ENCODE measurements at places on chromosomes 16 and 17.

GRCh38 chr16:70723740-70724145 is 37.9 kb upstream of the MTSS2 start:
- no peak for DNase-seq

DNA sequence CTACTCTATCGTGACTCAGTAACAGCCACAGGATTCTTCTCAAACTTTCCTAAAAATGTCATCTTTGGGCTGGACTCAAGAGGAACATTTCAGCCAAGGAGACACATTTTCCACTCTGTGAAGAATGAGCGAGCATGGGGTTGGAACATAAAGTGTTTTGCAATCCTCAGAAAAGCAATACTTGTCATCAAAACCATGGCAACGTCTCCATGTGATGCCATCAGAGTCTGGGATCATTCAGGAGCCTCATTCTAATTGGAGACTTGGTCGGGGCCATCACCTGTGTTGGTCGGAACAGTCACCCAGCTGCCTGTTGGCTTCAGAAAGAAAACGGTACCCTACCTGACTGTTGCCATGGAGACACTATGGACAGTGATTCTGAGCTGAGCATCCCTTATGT is 25.5 kb downstream of the MYOCD start:
- no peak for DNase-seq

DNA sequence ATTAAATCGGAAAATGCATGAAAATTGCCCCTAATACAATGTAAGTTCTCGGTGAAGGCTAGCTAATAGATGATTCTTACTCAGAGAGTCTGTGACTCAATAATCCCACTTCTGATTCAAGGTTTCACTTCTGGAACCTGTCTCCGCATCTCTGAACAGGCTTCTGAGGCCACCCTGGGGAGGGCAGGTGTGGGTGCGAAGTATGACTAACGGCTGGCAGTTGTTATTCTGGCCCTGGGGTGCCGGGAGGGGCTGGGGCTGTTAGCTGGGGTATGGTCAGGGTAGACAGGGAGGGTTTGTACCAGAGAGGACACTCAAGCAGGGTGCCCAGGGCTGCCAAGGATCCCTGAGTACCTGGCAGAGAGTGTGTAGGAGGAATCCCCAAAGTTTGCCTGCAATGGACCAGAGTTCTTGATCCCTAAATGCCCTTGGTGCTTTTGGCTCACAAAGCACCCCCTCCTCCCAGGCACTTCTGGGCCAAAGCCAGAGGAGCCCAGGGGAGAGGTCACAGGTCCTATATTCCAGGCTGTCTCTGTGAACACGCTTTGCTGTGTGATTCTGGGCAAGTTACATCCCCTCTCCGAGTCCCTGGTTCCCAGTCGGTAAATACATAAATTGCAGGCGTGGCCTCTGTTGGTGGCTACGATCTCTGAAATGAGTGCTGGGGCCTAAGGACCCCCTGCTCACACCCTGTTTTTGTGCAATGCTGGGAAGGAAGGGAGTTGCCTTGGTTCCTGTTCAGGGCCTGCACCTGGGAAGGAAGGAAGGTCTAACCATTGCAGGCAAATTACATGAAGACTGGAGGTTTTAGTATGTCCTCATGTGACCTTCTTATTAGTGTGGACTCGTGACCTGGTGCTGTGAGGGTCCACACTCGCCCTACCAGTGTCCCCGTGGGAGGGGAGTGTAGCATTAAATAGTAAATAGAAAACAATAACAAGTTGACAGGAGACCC is 49.9 kb upstream of the CPNE2 start:
- DNase-seq, result no peak

DNA sequence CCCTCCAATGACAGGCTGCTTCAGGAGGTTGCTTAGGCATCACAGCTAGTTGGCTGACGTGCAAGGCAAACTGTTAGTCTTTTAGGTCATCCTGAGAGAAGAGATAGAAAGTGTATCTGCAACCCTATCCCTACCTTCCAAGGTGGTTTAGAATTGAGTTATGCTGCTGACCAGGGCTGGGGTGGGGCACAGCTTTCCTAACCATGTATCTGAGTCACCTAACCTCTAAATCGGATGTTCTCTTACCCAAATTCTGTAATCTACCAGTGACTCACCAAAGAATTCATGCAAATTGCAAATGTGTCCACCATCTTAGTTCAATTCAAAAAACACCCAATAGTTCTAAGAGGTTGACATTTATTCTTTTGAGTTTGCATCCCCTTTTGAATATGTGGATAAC is 107.2 kb upstream of the DYNLRB2 start:
- DNase-seq, result no peak

GRCh38 chr16:84851192-84852127 is 31.7 kb downstream of the CRISPLD2 start:
- DNase-seq, result no peak

GRCh38 chr17:66963909-66964771 is at the start of gene CACNG4:
Gene CACNG4, plus strand, starts transcription at chr17:66964707. Its CDS starts 205 bp downstream, at chr17:66964912.
- DNase-seq, result peak; percentile 78

DNA sequence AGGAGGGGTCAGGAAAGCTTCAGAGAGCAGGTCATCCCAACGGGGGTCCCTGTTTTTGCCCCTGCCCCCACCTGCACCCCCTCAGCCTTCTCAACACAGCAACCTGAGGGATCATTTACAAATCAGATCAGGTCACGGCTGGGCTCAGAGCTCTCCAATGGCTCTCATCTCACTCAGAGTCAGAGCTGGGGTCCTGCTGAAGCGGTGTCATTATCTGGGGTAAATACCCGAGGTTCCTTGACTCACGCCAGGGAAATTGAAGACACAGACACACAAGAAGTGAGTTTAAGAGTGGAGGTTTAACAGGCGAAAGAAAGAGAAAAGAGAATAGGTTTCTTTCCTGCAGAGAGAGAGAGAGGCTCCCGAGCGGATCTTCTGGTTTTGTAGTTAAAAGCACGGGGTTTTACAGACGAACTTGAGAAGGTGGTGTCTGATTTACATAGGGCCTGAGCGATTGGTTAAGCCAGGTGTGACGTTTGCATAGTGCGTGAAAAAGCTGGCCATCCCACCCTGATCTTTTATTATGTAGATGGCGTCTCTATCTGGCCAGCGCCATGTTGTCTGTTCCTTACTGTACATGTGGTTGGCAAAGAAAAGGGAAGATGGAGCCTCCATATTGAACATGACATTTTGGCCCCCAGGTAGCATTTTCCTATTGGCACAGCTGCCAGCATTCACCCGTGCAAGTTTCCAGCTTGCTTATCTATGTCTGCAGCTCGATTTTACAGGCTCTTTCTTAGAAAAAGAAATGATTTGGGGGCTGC is 51.4 kb downstream of the WSB1 start:
- DNase-seq, result peak; percentile 77

GRCh38 chr16:56363781-56364565 is 61.4 kb downstream of the AMFR start:
- no peak for DNase-seq

DNA sequence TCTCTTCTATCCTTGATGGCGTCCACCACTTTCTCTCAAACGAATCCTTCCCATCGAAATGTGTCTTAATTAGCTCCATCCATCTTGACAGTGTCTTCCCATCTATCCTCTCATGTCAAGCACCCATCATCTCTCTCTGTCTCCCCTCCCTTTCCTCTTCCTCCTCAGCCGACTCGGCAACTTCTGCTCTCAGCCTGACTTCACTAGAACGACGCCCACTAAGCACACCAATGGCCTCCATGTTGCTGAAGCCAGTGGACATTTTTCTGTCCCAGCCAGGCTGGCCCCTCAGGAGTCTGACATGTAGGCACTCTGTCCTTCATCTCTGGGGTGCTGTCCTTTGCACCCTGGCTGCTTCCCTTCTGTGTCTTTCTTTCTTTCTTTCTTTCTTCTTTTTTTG is 2.5 kb upstream of the SPATA20 start:
- no peak for DNase-seq

DNA sequence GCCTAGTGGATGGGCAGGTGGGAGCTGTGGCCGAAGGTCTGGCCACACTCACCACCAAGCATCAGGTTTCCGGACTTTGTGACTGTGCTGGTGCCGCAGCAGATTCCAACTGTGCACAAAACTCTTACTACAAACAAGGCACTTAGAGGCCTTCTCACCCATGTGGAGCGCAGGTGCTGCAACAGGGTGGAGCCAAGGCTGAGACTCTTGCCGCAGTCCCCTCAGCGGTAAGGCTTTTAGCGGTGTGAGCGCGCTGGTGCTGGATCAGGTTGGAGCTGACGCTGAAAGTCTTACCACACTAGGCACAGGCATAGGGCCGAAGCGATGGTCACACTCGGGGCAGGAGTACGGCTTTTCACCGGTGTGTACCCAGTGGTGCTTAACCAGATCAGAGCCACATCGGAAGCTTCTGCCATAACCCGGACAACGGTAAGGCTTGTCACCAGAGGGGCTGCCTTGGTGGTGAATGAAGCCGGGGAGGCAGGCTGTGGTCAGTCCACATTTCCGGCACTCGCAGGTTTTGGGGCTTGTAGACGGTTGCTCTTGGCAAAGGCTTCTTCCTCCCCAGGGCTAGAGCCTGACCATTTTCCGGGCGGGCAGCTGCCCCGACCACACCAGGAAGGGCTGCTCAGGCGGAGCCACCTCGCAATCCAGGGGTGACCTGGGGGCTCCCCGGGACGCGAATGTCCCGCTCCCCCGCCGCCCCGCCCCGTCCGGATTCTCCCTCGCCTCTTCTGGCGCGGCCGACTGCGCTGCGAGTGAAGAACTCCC is 1.0 kb upstream of the ARMC5 start:
- DNase-seq, result peak; percentile 67

- no peak for DNase-seq
Observed at GRCh38 chr17:72268431-72268830, 147.6 kb downstream of the SOX9 start.

DNA sequence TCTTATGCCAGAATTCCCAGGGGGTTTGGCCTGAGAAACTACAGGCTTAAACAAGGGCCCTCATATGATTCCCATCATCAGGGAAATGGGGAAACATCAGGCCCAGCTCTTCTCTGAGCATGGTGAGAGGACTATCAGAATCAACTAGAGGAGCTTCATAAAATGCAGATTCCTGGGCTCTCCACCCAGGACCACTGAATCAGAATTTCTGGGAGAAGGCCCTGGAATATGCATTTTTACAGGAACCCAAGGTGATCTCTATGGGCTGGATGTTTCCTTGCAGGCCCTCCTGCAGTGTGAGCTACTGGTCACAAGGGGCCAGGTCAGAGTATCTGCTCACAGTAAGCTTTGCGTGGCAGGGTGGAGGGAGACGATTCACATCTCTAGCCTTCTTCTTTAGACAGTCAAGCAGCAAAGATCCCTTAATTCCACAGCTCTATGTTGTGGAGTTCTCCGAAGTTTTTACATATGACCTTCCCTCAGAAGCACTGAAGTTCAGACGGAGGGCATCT is 38.8 kb upstream of the HOXB13 start:
- no peak for DNase-seq

GRCh38 chr17:49995055-49995738 is at the start of gene DLX3:
Gene DLX3, minus strand, starts transcription at chr17:49995224. Its CDS starts 226 bp downstream, at chr17:49994998.
- DNase-seq, result peak; percentile 85

DNA sequence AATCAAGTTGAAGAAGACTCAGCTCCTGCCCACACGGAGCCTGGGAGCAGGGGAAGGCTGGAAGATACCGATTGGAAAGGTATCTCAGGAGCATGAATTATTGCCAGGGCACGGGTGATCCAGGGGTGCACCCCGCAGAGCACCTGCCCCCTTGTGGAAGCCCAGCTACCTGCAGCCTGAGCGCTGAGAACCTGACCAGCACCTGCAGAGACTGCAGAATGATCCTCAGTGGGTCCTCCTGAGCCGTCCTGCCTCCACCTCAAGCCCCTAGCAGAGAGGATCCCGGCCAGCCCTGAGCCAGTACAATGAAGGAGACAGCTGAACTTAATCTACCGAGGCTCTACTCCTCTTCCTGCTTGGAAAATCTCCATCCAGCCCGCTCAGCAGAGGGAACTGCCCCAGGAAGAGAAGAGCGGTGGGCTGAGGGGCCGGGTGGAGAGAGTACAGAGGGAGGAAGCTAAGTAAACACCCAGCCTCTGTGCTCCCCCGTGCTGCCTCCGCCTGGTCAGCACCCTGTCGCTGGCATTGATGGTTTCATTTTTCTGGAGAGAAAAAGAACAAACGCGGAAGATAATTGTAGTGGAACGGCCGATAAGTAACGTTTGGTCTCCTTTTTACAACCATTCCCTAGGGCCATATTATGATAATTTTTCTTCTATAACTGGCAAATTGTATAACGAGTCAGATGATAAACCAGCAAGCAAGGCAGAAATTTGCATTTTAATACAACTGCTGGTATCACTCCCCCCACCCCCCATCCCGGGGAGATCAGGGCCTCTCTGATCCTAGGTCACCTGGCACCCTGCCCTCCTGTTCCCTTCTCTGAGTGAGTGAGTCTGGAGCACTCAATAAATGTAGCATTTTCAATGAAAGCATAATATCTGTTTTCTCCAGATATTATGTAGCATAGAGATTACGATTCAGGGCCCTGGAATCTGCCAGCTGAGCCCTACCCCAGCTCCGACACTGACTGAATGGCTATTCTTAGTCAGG is 204.5 kb upstream of the RPL38 start:
- DNase-seq, result no peak

- no peak for DNase-seq
Observed at GRCh38 chr17:57751348-57751971, 6.4 kb upstream of the CCDC182 start.

DNA sequence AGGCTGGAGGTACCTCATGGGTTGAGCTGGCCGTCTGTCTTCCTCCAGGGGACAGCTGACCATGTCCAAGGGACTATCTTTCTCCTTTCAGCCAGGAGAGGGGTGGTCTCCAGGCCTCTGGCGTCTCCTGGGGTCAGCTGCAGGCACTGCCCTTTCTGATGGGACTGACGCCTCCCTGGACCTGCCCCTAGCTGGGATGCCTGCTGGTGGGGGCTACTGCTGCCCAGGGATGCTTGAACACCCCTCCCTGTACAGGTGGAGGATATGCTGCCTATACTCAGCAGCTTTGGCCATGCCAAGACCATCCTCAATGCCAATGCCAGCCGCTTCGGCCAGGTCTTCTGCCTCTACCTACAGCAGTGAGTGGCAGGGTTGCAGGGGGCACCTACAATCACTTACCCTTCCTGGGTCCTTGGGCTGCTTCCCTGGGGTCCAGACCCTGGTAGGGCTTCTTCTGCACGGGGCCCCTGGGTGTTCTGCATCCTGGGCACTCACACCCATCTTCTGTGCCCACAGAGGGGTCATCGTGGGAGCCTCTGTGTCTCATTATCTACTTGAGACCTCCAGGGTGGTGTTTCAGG is 4.2 kb downstream of the MYO15B start:
- no peak for DNase-seq

GRCh38 chr16:50842589-50842988 is 100.7 kb downstream of the CYLD start:
- no peak for DNase-seq

- DNase-seq, result no peak
Observed at GRCh38 chr16:86224126-86224525, 286.2 kb upstream of the FOXF1 start.

DNA sequence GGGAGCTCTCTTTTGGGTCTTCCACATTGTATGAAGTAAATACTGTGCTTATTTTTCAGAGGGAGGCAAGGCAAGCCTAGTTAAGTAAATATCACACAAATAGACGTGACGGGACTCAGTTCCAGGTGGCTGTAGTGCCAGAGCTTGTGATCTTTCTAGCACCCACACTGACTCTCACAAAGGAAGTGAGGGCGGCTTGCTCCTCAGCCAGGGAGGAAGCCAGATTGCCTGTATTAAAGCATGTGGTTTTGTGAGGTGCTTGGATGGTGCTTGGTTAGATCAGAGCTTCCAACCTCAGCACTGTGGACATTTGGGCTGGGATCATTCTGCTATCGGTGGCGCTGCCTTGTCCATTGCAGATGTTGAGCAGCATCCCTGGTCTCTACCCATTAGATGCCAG is 80.1 kb downstream of the VAT1L start:
- no peak for DNase-seq

Measured in right hindlimb (tissue), 1 donor.